Stimulated activated CD4-positive, alpha-beta T cell treated with anti-CD3 and anti-CD28 coated beads, Interleukin-1b, Interleukin-23, amount 100 ng/mL, for 1 hour (primary cell): ENCODE measurements at places on chromosomes 6 and 20.

DNA sequence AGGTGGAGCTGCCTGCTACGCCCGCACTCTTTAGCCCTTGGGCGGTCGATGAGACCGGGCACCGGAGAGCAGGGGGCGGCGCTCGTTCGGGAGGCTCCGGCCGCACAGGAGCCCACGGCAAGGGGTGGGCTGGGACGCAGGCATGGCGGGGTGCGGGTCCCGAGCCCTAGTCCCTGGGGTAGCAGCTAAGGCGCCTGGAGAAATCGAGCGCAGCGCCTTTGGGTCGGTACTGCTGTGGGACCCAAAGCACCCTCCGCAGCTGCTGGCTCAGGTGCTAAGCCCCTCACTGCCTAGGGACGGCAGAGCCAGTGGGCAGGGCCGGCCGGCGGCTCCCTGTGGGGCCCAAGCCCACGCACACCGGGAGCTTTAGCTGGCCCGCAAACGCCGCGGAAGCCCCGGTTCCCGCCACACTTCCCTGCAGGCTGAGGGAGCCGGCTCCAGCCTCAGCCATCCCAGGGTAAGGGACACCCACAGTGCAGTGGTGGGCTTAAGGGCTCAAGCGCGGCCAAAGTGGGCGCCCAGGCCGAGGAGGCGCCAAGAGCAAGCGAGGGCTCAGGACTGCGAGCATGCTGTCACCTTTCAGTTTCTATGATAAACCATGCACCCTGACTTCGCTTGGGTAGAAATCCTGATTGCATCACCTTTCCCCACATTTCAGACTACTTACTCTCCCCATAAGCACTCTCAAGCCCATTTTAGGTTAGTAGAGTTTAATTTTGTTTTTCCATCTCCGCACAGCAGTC, 52.0 kb downstream of the MYLIP start:
- DNase-seq: no peak

- DNase-seq: no peak
Observed at GRCh38 chr20:57593134-57593886, 26.9 kb downstream of the ZBP1 start.

- DNase-seq: no peak
Observed at GRCh38 chr6:33428224-33428965, 8.5 kb downstream of the SYNGAP1 start.

GRCh38 chr20:7231303-7231702, 463.8 kb downstream of the BMP2 start:
- DNase-seq: no peak

- no peak for DNase-seq
Observed at GRCh38 chr6:104957301-104958177, 632 bp downstream of the LIN28B start.

GRCh38 chr20:53869466-53870258, 200.7 kb downstream of the BCAS1 start:
- peak; percentile 24 for DNase-seq

GRCh38 chr6:34656378-34657036, 40.1 kb downstream of the ILRUN start:
- no peak for DNase-seq

GRCh38 chr6:38715016-38715689, at the start of gene DNAH8:
Gene DNAH8 (plus strand): TSS chr6:38715311. CDS start chr6:38722810, 7,499 bp downstream.
- no peak for DNase-seq

- peak; percentile 70 for DNase-seq
Observed at GRCh38 chr6:28923318-28924102, at the start of gene TRIM27. Gene TRIM27 (minus strand): TSS chr6:28923985. CDS start chr6:28923632, 353 bp downstream.
